GM12864 (cell line): ENCODE measurements at places on chromosomes 12 and 14.

GRCh38 chr14:89445273-89445973 is 28.4 kb upstream of the FOXN3 start:
- no peak for DNase-seq

DNA sequence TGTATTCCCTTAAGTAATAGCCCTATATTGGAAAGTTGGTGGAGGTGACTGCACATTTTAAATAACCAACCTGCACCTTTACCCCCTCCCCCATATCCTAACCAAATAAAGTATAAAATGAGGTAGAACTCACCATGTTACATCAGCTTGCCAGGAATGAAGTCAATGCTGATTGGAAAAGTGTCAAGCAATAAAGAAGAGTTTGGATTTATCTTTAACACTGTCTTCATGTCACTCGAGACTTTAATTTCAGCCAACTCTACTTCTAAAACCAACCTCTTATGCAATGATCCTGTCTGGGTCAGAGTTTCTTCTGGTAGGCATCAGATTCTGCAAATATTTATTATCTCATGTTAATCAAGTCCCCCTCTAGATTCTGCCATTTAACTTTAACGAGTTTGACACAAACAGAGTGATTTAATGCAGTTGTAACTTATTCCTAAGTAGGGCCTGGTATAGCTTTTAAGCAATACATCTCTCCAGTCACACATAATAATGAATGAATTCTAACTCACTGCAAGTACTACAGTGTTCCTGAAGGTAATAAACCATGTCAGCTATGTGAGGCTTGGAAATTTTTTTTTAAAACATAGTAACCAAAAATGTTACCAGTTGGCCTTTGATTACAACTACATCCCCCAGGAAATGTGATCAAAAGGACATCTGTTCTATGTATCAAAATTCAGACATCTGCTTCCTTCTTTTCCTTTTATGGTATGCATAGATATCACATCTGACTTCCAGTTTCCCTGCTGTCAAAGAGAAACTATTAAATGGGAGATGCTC is 98.7 kb downstream of the ERGIC2 start:
- DNase-seq = no peak

DNA sequence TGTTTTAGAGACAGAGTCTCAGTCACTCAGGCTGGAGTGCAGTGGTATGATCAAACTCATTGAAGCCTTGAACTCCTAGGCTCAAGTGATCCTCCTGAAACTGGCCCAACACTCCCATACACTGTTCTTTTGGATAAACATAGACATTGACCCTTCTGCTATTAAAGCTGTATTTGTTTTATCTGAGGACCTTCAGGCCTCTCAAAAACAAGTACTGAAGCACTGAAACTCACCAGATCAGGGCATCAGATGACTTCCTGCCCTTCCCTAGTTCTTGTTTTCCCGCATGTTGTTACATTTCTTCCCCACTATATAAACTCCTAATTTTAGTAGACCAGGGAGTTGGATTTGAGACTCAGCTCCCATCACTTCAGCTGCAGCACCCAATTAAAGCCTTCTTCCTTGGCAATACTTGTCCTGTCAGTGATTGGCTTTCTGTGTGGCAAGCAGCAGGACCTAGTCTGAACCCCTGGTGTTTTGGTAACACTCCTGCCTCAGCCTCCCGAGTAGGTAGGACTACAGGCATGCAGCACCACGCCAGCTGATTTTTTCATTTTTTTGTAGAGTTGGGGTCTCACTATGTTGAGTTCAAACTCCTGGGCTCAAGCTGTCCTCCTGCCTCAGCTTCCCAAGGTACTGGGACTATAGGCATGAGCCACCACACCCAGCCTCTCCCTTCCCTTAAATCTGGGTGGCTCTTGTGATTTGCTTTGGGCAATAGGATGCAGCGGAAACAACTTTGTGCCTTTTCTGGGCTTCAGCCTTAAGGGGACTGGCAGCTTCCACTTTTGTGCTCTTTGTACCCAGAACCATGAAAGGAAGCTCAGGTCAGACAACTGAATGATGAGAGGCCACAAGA is 12.5 kb upstream of the IFT81 start:
- no peak for DNase-seq

GRCh38 chr14:71852181-71852580 is 80.0 kb upstream of the RGS6 start:
- no peak for DNase-seq

DNA sequence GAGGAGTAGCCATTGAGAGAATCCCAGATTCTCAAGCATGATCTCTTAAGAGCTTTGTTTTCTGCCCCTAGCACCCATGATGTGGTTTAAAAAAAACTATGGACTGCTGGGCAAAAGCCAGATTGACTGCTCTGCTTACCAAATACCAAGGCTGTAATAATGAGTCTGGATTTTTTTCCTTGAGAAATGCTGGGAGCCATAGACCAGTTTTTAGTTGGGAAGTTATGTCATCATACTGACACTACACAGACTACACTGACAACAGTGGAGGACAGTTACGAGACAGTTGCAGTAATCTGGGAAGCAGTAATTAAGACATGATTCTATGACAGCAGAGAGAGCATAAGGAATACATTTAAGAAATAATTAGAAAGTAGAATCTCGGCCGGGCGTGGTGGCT is 35.8 kb downstream of the SPATA7 start:
- no peak for DNase-seq

DNA sequence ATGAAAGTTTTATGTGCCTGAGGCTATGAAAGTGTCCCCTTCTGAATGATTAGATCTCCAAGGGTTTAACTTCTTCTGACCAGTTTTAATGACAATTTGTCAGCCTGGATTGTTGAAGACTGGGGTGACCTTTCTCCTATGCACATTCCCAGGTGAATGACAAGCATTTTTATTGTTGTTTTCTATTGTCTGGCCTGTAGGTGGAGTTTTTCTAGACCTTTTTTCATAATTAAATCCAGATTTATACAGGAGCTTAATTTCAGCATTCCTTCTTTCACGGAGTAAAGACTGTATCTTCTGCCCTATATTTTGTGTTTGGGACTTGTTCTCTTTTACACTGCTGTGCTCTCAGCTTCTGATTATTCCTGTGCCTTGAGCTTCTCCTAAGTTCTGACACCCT is 125.0 kb upstream of the FAR2 start:
- no peak for DNase-seq

DNA sequence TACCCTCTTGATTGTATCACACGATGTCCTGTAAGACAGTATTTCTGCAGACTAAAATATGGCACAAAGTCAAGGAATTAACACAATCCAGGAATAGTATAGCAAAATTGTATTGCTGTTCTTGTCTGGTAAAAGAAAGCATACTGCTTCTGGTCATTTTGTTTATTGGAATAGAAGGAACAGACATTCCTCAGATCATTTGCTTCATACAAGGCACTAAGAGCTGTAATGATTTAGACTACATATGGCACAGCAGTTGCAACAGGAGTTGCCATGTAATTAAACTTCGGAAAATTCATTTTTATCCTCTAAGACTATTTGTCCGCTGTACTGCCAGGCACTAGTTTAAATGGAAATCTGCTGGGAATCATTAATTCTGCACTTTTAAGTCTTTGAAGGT is 7.6 kb upstream of the KERA start:
- DNase-seq = no peak

- DNase-seq = no peak
These were observed 3.6 kb upstream of the KRT6A start for GRCh38 chr12:52496590-52497071.

DNA sequence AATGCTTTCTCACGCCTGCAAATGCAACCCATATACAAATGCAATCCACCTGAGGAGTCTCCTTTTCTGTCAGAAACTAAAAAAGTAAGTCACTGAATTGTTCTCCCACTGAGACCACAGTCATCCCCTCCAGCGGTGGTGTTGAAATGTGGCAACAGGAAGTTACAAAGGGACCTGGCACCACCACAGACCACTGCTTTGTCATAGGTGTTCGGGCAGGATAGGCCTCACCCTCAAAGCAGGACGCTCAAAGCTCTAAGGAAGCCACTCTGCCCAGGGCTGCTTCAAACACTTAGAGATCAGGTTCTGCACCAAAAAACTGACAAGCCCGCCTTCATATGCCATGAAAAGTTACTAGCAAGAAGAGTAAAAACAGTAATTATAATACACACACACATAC is 11.3 kb downstream of the PHLDA1 start:
- DNase-seq = no peak

GRCh38 chr14:26808407-26808806 is 210.6 kb upstream of the NOVA1 start:
- DNase-seq = no peak

GRCh38 chr12:56616244-56616643 is 13.9 kb downstream of the BAZ2A start:
- no peak for DNase-seq

GRCh38 chr14:64927031-64927430 is 12.8 kb downstream of the CHURC1 start:
- DNase-seq = no peak

DNA sequence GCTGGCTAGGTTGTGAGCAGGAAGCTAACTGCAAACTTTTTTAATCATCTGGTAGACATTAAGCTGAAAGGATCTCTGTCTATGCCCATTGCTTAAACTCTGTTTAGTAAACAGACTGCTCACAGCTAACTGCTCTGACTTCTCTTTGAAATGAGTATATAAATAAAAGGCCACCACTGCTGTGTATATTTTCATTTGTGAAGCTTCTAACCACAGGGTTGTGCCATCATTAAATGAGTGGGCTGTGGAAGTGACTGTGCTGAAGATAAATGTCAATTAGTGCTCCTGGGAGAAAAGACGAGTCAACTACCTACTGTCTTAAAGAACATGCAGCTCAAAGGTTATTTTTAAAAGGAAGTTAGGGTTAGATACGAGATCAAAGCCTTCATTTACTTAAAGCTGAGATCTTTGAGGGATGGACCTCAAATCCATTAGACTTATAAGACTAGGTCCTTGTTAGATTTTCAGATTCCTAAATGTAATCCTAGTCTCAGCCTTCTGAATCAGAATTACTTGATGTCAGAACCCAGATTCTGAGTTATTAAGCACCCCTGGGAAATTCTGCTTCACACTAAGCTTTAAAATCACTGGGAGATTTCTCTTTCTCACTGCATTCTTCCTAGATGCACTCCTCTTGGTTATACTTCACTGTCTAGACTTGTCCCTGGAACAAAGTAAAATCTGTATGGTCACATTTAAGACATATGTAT is 213.1 kb upstream of the FLRT2 start:
- no peak for DNase-seq

GRCh38 chr14:50410921-50411320 is 14.2 kb upstream of the CDKL1 start:
- DNase-seq = no peak

DNA sequence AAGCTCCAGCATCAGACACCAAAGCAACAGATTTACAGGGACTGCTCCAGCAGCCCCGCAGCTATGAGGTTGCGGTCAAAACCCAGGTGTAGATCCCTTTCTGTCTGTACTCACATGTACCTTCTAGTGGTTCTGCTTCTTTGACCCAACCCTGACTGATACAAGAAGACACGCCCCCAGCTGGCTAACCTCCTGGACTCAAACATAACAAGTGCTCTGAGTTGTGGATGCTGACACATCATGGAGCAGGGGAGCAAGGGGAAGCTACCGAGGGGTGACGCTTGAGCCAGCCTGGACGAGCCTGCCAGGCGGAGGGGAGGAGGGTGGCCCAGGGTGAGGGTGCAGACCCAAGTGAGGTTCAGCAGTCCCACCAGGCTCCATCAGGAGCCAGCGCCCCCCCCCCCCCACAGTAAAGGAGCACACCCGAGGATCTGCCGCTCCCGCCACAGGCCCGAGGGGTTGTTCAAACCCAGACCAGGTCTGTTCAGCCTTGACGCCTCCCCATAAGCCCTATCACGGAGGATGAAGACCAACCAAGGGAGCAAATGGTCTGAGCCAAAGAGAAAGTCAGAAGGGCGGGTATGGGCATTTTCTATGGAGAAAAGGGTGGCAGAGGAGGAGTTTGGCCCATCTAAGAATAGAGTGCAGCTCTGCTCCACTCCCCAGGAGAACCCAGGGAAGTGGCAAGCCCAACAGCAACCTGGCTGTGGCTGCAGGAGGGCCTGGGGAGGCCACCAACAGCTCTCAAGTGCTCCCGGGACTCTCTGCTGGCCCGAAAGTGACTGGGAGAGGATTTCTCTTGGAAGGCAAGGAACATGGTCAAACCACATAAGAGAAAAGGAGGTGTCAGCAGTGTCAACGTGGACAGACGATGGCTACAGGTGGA is 229.4 kb downstream of the BCL11B start:
- no peak for DNase-seq

- no peak for DNase-seq
These were observed 76.8 kb downstream of the WSCD2 start for GRCh38 chr12:108205864-108206263.

DNA sequence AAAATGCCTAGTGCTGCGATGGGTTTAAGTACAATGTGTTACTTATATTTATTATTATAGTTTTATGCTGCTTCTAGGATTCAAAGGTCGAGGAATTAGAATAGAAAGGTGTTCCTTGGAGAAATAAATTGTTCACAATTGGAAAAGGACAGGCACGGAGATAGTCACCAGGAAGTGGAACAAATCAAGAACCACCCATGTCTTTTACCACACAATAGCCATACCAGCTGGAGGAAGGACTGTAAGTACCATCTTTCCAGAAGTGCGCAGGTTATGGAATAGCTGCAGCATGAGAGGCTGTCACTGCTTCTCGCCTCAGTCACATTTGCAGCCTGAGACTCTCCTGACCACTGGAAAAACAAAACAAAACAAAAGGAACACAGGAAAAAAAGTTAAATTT is 40.5 kb upstream of the MANSC4 start:
- DNase-seq = no peak

GRCh38 chr14:33401311-33401710 is 462.6 kb downstream of the NPAS3 start:
- DNase-seq = no peak

- DNase-seq = no peak
These were observed 13.8 kb downstream of the KITLG start for GRCh38 chr12:88566430-88566829.

DNA sequence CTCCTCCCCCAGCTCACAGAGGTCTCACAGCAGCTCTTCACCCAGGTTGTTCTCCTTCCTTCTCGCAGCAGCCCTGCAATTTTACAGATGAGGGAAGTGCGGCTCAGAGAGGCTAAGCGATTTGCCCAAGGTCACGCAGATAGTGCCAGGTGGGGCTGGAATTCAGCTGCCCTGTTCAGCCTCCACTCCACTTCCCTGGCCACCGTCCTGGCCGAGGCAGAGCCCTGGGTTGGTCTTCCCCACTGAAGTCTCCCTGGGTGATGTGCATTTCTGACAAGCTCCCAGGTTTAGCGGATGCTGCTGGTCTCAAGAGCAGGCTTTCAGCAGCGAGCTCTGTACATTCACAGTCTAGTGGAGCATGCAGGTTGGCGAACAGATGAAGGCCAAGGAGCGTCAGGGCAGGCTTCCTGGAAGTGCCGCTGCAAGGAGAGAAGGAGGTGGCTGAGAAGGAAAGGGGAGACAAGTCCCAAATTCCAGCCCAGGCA is 28.9 kb upstream of the EML1 start:
- DNase-seq = no peak
